ENCODE measurements at places on chromosomes 3 and 15.
A peak's percentile ranks its signal among the peaks of the same experiment; 100 is the strongest.

DNA sequence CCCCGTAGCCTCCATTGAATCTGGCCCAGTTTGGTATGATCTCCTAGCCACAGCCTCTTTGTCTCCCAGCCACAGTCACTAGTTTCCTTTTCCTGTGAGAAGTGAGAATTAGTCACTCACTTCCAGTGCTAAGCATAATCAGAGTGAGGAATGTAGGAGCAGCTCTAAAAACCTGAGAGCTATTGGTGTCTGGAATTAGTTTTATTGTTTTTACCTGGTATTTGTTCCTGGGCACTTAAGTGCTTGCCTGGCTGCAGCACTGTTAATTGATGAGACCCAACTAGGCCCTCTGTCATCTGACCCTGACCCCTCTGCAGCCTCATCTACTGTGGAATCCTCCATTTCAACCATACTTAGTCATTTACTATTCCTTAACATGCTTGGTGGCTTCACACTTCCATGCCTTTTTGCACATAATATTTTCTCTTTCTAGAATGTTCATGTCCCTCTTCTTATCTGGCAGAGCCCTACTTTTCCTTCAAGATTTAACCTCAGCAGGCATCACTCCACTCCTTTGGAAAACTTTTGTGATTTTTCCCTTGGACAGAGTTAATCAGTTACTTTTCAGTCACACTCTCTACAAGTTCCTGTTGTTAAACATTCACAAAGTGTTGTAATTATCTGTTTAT, 48.8 kb downstream of the PDE8A start:
- no peak for DNase-seq

- DNase-seq, result no peak
Observed at GRCh38 chr3:49803465-49804140, 542 bp downstream of the INKA1 start.

DNA sequence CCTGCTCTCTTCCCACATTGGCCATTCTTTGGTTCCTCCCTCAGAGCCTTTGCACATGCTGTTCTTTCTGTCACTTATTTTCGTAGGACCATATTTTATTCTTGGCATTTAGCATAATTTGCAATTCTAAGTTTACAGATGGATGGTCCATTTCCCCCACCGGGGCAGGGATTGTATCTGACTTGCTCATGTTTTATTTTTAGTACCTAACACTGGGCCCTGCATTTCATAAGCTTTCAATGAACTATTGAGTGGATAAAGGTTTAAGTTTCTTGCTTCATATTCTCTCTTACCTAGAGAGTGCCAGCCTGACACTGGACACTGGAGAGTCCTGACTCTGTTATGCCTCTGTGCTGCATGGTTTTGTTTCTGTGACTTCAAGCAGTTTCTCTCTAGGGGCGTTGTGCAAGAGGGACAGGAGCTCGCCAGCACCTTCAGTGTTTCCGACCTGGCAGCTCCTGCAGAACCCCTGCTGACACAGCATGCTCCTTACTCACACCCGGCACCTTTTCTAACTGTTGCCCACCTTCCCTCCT, 87.4 kb downstream of the FLNB start:
- no peak for DNase-seq

DNA sequence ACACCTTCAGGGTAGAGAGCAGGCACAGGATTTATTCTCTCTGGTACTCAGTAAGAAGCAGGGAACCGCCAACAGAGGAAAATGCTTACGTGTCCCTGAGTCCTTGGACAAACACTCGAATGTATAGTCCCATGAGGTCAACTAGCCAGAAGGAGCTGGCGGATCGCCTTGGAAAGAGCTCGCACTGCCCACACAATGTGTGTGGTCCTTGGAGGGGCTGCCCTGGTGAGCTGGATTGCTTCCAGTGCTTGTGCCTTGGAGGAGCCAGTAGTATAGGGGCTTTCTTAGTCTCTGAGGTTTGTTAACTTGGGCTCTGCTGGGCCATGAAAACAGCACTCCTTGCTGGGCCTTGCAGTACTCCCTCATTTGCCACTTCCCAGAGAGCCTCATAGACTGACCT, 40.7 kb upstream of the VILL start:
- no peak for DNase-seq

DNA sequence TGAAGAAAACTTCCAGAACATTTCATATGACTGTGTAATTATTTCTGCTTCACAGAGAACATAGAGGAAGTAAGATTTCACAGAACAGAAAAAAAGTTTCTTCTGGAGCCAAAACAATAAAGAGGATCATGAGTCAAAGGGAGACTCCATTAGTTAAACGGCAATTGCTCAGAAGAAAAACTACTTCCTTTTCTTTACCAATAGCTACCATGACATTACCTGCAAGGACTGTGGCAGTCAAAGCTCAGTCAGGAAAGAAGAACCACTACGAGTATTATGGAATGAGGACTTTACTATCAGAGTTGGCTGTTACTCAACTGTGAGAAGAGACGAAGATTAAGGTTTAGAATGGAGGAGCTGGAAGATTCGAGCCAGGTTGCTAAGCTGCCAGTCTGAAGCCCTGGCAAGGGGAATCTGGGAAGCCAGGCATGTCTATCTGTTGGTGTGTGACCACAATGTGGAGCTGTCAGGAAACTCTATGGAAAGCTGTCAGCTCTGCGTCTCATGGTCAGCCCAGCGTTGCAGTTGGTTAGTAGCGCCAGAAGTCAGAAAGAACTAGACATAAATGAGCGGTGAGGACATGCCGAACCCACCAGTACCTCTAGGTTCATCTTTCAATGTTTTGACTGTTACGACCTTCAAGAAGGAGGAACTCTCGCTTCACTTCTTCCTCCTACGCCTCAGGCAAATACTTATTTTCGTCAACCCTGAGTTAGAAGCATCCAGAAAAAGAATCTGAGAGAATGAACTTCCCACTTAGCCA, 604.3 kb downstream of the FGF12 start:
- DNase-seq, result no peak

DNA sequence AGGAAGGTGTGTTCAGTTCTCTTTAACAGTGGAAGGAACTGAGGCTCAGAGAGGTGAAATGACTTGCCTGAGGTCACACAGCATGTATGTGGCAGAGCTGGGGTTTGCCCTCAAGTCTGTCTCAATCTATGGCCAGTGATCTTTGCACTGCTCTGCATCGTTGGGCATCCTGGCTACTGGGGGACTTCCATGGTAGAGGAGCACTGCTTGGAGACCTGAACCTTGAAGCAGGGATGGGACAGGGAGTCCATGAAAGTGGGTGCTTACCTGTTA, 2.0 kb downstream of the CORO2B start:
- no peak for DNase-seq

- no peak for DNase-seq
Observed at GRCh38 chr3:20042331-20042730, 2.1 kb downstream of the KAT2B start.

DNA sequence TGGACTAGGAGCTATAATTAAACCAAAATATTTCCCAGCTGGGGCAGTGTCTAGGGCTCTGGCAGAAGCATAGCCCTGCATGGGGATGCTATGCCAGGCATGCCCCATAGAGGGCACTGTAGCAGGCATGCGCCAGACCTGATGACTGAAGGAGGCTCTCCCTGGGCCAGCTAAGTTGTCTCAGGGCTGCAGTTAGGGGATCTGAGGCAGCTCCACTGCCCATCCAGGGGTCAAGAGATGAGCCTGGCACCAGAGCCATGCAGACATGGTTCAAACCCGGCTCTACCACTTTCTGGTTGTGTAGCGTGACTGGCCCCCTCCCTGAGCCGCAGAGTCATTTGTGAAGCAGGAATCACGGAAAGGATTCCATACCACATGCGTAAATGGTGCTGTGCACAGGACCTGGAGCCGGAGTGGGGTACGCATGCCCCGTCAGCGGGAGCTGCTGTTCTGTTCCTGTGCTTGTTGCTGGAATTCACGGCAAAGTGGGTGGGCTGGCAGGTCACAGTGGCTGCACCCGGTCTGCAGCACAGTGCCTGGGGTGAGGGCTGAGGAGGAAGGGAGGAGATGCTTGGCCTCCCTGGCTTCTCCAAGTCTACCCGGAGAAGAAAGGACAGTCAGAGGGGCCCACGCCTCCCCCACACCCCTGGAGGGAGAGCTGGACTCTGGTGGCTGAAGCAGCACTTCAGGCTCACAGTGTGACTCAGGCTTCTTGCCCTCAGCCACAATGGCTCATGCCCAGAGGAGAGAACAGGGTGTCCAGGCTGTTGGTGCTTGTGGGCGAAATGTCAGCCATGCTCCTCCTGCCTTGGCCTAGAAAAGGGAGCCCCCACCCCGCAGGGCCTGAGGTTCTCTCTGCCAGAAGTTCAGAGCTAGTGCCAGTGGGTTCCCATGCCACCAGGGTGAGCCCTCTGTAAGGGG, 43.1 kb downstream of the DNASE1L3 start:
- DNase-seq, result peak; percentile 81

Data from ecto neural progenitor cell (in vitro differentiated cells).